ENCODE measurements at places on chromosomes 5 and 9. TPM values are rescaled to one million over a fixed set of nuclear protein-coding genes. Genes with fewer than 3 reads are reported as not detected.

GRCh38 chr5:134887593-134888159 is 13.5 kb downstream of the TXNDC15 start:
- no peak for DNase-seq

DNA sequence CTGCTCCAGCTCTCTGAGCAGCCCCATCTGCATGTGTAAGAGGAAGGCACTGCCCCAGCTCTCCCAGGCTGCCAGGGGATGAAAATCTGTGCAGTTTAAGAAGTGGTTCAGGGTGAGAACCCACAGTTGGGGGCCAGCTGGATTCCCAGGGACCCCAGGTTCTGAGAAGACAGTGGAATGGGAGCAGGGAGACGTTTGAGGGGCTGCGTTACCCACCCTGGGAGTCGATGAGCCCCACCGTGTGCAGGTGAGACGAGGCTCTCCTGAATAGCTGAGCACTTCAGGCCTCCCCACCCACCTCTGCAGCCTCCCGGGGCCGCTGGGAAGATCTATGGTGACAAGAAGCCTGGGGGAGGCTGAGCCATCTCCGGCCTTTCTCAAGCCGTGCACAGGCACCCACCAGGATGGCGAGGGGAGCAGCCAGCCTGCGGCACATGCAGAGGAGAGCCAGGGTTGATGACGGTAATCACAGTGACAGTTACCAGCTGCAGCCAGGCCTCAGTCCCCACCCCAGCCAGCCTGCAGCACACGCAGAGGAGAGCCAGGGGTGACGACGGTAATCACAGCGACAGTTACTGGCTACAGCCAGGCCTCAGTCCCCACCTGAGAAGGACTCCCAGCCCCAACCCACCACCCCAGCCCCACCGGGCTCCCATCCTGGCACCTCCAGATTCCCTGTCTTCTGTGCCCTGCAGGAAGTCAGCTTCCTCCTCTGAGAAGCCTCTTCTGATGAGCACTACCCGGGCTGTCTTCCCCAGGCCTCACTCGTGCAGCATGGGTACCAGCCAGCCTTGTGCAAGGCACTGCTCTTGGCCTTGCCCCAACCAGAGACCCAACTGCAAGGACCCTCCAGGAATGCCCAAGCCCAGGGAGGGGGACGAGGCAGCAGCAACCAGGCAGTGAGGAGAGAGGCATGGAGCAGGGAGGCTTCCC is 150.8 kb upstream of the PPP1R26 start:
- no peak for DNase-seq

DNA sequence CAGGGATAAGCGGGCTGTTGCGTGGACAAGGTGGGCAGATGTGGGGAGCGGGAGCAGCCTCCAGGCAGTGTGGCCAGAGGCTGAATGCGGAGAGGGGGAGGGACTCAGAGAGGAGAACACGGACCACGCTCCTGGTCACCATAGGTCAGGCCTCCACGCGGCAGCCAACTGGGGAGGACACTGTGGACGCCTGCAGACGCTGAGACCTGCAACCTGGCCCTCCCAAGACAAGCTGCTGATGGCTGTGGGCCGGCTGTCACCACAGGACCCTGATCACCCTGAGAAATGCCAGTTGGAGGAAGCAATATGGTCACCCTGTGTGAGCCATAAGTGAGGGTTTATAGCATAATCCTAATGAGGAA is 16.8 kb downstream of the LPCAT1 start:
- no peak for DNase-seq

DNA sequence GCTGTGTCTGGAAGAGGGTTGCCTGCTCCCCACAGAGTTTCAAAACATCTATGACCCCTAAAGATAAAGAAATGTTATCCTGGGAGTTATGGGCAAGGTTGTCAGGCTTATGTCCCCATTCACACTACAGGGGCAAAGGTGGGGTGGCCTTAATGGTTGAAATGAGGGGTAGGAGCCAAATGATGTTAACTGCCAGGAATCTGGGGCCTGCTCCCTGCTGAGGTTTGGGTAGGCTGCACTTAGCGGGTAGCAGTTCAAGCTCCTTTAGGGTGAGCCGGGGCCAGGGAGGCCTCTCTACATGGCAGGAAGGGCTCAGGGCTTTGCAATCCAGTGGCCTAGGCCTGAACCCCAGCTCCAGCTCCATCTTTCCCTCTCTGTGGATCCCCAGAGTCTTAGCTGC is 3.0 kb downstream of the FGF18 start:
- DNase-seq, result no peak

DNA sequence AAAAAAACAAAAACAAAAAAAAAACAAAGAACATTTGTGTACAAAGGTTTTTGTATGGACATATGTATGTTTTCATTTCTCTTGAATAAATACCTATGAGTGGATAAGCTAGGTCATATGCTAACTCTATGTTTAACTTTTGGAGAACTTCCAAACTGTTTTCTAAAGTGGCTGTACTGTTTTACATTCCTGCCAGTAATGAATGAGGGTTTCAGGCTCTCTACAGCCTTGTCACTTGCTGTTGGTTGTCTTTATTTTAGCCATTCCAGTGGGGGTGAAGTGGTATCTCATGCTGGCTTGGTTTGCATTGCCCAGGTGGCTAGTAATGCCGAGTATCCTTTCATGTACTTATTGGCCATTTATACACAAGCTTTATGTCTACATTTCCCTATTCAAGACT is 9.1 kb upstream of the TRIO start:
- no peak for DNase-seq

- peak; percentile 71 for DNase-seq
Measured at GRCh38 chr9:8857068-8857925, 1057.7 kb upstream of the DMAC1 start.

DNA sequence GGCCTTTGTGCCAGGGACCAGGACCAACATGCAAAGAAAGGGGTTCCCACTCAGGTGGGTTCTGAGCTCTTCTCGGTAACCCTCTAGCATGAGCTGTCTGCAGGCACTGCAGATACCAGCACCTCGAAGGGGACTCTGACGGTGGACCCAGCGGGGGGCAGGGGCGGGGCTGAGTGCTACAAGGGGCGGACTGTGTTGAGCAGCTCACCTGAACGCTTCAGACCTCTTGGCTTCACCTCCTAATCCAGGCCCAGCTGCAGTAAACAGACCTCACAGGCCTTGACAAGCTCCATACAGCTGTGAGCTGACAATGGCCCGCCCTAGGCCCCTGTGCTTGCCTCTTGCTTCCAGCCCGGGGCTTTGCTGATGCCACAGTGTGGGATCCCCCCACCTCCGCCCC is 48.4 kb downstream of the C9orf50 start:
- DNase-seq, result no peak

UBAP1 gene
- 33.8 TPM for total RNA-seq

AK8 gene
- 0.31 TPM for total RNA-seq

CRB2 gene
- 0.72 TPM for total RNA-seq

SMIM33 gene
- total RNA-seq, result not detected

SPINK4 gene
- not detected for total RNA-seq
